Activated CD4-positive, alpha-beta memory T cell treated with anti-CD3 and anti-CD28 coated beads for 36 hours (primary cell): ENCODE measurements at places on chromosomes 13 and 19.

- no peak for DNase-seq
- no peak overlapping the region for H3K27ac ChIP-seq
- no peak overlapping the region for H3K4me3 ChIP-seq
These were observed 63.9 kb downstream of the DLEU7 start for GRCh38 chr13:50779443-50780200.

DNA sequence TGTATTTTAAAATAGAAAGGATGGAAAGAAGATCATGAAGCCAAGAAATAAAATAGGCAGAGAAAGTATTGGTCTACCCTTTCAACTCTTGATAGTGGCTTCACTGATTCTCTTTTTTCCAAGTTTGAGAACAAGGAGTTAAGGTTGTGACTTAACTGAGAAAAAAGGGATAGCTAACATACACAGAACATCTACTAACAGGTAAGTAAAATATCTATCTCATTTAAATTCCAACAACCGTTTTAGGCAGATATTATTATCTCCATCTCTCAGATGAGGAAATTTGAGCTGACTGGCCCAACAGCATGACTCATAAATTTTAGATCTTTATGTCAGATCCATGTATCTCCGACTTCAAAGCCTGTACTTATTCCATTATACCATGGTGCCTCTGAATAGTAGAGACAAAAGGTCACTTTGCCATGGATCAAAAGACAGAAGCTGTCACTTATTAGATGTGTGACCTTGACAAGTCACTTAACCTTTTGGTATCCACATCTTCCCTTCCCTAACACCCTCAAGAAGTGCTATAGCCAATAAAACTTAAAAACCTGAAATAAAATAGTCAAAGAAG lies 152.1 kb downstream of the DACH1 start:
- H3K27ac ChIP-seq: no peak overlapping the region
- no peak overlapping the region for H3K4me3 ChIP-seq
- H3K4me1 ChIP-seq: no peaks in the 10 kb centered on the region
- no peak for DNase-seq
- no peaks in the 10 kb centered on the region for H3K36me3 ChIP-seq

DNA sequence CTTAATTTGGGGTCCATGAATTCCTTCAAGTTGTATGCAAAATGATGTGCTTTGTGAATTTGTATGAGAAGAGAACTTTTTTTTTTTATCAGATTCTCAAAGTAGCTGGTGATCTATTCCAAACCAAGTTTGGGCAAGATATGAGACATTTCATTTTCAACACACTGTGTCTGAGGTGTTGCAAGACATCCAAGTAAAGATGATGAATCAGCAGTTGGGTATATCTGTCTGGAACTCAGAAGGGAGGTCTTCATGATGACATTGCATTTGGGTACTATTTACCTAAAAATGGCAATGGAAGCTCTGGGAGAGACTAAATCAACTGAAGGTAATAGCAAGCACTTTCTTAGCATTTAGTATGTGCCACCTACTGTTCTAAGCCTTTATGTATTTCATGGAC lies 2.8 kb downstream of the FAM124A start:
- no peaks in the 10 kb centered on the region for H3K36me3 ChIP-seq
- H3K4me1 ChIP-seq: peaks cover 2% of the 10 kb centered on the region

GRCh38 chr19:18312092-18312534 lies 10.8 kb downstream of the LSM4 start:
- H3K4me3 ChIP-seq: no peak overlapping the region
- H3K27ac ChIP-seq: no peak overlapping the region
- H3K27me3 ChIP-seq: no peaks in the 10 kb centered on the region
- no peak for DNase-seq
- peaks cover 39% of the 10 kb centered on the region for H3K36me3 ChIP-seq
- peaks cover 14% of the 10 kb centered on the region for H3K4me1 ChIP-seq

DNA sequence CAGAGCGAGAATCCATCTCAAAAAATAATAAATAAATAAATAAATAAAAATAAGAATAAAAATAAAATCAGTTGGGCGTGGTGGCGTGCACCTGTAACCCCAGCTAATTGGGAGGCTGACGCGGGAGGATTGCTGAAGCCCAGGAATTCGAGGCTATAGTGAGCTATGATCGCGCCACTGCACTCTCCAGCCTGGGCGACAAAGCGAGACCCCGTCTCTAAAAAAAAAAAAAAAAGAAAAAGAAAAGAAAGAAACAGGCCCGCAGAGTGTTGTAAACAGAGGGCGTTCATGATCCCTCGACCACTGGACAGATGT lies 5.4 kb downstream of the SERTAD1 start:
- H3K4me1 ChIP-seq: peaks cover 21% of the 10 kb centered on the region
- H3K27me3 ChIP-seq: no peaks in the 10 kb centered on the region
- H3K36me3 ChIP-seq: peaks cover 8% of the 10 kb centered on the region
- DNase-seq: no peak
- H3K27ac ChIP-seq: peak overlapping the region; percentile 93
- peak overlapping the region; percentile 77 for H3K4me3 ChIP-seq

GRCh38 chr13:71338070-71338469 lies 528.9 kb downstream of the DACH1 start:
- no peaks in the 10 kb centered on the region for H3K27me3 ChIP-seq
- H3K36me3 ChIP-seq: no peaks in the 10 kb centered on the region
- H3K4me3 ChIP-seq: no peak overlapping the region
- H3K27ac ChIP-seq: no peak overlapping the region

DNA sequence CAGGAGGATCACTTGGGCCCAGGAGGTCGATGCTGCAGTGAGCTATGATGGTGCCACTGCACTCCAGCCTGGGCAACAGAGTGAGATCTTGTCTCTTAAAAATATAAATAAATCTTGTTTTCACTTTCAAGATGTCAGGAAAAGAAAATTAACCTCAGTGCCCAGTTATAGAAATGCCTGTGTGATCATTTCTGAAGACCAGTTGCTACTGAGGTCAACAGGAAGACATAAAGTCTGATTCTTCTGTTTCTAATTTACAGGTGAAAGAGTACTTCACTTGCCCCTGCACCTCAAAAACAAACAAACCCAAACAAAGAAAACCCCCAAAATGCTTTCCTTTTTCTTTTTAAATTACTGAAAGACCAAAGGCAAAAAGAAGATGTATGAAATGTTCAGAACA lies 174.3 kb upstream of the NBEA start:
- H3K4me3 ChIP-seq: no peak overlapping the region
- no peaks in the 10 kb centered on the region for H3K4me1 ChIP-seq
- no peak for DNase-seq
- no peak overlapping the region for H3K27ac ChIP-seq

DNA sequence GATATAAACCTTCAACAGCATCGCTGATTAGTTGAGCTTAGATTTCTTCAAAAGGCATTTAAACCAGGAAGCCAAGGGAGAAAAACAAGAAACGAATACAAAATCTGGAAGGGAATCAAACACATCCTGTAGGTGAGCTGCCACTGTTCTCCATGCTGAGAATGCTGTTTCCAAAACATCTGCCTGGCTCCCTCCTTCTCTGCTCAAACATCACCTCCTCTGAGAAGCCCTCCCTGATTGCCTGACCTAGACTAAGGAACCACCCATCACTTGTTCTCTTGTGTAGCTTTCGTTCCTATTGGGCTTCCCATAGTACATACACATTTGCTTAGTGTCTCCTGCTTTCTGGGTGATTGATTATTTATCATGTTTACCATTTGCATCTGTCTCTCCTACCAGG lies 152.7 kb downstream of the CACNA1A start:
- H3K4me1 ChIP-seq: no peaks in the 10 kb centered on the region
- H3K27me3 ChIP-seq: peaks cover 21% of the 10 kb centered on the region
- H3K4me3 ChIP-seq: no peak overlapping the region
- DNase-seq: no peak
- no peaks in the 10 kb centered on the region for H3K36me3 ChIP-seq

DNA sequence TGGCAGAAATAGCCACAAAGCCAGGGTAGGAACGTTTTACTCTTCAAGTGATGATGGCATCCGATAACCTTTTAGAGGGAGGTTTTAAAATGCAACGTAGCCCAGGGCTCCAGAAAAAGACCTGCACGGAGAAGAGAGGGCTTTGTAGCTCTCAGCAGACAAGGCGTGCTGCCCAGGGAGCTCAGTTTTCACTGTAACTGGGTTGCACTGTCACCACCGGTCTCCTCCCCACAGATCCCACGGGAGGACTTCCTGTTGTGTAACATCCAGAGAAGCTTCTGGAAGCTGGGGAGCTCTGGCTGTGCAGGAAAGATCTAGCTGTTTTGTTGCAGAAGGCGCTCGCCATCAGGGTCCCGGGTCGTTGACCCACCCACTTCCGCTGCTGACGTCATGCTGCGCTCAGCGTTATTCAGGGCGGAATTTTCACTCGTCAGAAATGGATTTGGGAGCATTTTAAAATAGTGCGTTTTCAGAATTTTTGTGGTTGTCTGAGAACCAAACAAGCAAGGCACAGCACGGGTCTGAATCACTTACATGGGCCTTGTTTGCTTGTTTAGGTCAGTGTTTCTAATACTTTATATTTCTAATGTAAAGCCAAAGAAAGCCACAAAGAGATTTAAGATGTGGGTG lies 50.8 kb downstream of the ATP11A start:
- no peak for DNase-seq
- H3K36me3 ChIP-seq: no peaks in the 10 kb centered on the region
- peaks cover 16% of the 10 kb centered on the region for H3K4me1 ChIP-seq
- no peaks in the 10 kb centered on the region for H3K27me3 ChIP-seq
- no peak overlapping the region for H3K4me3 ChIP-seq
